ENCODE measurements at places on chromosomes 3 and 15.

DNA sequence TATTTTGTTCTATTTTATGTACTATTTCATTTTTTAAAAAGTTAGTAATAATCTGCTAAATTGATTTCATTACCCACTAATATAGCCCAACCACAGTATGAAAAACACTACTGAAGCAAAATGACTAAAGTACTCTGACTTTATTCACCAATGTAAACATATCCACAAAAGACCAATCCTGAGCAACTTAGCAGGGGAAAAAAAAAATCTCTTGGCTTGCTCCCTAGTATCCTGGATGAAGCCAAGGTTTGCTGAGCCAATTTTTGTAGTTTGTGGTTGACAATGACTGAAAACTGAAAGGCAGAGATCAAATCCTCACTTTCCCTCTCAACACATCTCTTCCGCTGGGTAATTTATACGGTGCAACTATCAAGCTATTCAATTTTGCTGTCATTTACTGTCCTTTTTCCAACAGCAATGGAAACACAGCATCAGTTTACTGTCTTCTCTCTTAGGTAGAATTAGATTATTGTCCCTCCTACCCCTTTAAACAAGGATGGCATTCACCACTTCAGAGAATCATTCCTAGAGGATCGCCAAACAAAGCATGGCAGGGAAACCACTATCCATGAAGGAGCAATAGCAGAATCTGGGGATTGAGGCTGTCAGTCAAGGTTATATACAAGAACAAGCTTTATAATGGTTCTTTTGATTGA is 149.7 kb downstream of the THRB start:
- no peak for DNase-seq

DNA sequence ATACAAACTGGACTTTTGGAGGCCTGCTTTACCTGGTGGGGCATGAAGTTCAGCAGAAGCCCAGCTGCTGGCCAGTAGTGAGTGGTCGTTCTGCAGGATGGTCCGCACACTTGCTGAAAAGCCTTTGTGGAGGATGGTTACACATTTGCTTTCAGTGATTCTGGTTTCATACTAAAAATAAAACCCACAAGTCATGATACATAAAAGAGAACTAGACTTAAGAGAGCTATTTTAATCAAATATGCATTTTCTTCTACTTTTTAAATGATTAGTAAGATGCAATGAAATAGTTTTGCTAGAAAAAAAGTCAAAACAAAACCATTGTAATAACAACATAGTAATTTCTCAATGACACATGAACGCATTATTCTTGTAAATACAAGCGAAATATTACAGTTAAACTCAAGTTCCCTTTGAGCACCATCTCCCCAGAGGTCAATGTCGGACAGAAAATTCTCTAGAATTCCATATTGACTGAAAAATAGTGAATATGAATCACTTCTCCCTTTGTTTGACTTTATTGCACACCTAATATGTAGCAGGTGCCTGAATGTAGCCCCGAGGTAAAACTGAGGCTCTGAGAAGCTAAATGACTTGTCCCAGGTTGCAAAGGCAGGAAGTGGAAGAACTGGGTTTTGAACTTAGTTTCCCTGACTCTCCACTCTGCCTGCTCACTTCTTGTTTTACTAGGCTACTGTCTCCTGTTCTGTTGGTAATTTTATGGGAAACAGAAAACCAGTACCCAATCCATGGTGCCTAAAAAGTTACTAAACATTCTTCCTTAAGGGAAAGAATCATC is 8.3 kb downstream of the IL5RA start:
- no peak for DNase-seq

DNA sequence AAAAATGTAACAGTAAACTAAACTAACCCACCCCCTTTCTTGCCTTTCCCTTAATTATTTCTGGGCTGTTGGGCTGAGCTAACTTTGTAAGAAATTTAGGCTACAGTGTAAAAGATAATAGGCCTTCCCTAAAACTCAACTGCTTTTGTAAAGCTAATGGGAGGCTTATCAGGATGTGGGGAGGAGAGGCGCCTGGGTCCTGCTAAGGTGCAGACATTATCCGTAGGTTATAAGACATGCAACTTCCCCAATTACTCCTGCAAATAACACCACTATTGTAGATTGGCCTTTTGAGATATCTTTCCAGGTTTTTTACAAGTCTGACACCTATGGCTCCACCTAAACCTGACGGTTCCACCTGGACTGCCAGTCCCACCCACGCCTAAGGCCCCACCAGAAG is 88.3 kb downstream of the NPAP1 start:
- DNase-seq = no peak

GRCh38 chr3:97885931-97886824 is 64.4 kb downstream of the CRYBG3 start:
- no peak for DNase-seq

DNA sequence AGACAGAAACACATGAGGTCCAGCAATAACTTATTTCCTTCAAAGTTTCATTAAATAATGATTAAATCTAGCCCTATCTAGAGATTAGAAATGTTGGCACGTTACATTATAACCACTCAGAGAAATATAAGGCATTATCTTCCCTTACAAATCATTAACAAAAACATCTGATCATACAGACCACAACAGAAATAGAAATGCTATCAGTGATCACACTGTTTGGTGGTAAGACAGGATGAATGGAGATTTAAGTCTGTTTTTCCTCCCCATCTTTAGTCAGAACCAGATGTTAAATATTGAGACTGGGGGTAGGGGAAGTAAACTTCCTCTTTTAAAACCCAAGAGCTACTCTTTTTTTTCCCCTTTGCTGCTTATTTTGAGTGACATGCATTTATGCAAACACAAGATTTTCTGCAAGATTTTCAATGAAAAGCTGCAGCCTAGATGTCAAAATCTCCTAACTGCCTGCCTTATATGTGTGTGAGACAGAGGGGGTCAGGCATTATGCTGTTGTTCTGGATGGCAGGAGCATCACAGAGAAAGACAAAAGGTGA is 70.4 kb downstream of the CBLB start:
- DNase-seq = no peak
